Dermis microvascular lymphatic vessel endothelial cell (primary cell): ENCODE measurements at places on chromosomes 4 and X. TPM values are rescaled to one million over a fixed set of nuclear protein-coding genes. Genes with fewer than 3 reads are reported as not detected.

Gene TMSB15C
- 4.7 and 10.9 TPM in 2 replicates for total RNA-seq

Gene PDGFC
- total RNA-seq: 11.3 and 22.0 TPM in 2 replicates

Gene TRIM60
- not detected in 2 replicates for total RNA-seq

Gene PDCL2
- not detected in 2 replicates for total RNA-seq

Gene PUDP
- 10.7 and 13.8 TPM in 2 replicates for total RNA-seq

Gene UCHL1
- 24.9 and 49.9 TPM in 2 replicates for total RNA-seq

Gene AMOT
- total RNA-seq: 2.6 and 10.9 TPM in 2 replicates

Gene SPIN2A
- 0.13 TPM in 2 replicates for total RNA-seq

Gene CFAP99
- total RNA-seq: not detected in 2 replicates

Gene SLC9B1
- total RNA-seq: 0.13 and 0.51 TPM in 2 replicates

Gene PRICKLE3
- total RNA-seq: 3.0 and 4.4 TPM in 2 replicates

Gene GPR143
- total RNA-seq: 2.3 and 3.7 TPM in 2 replicates

Gene POU3F4
- total RNA-seq: not detected in 2 replicates

Gene MAGEC2
- not detected in 2 replicates for total RNA-seq

Gene ATP2B3
- not detected in 2 replicates for total RNA-seq

Gene TRIM61
- not detected in 2 replicates for total RNA-seq

Gene COL4A6
- total RNA-seq: 0.89 and 2.2 TPM in 2 replicates

Gene SFRP2
- under 0.01 TPM in 1 of 2 replicates, not detected in the other for total RNA-seq

Gene FAM3A
- 13.7 and 20.9 TPM in 2 replicates for total RNA-seq

Gene MAGEB2
- total RNA-seq: not detected in 2 replicates

Gene RBMXL3
- not detected in 2 replicates for total RNA-seq

Gene HAND2
- not detected in 2 replicates for total RNA-seq

Gene OTC
- total RNA-seq: 0.13 and 0.26 TPM in 2 replicates
